Left ventricle myocardium inferior (tissue), 1 donor: ENCODE measurements at places on chromosomes 7 and 10. TPM values are rescaled to one million over a fixed set of nuclear protein-coding genes. Genes with fewer than 3 reads are reported as not detected.

DNA sequence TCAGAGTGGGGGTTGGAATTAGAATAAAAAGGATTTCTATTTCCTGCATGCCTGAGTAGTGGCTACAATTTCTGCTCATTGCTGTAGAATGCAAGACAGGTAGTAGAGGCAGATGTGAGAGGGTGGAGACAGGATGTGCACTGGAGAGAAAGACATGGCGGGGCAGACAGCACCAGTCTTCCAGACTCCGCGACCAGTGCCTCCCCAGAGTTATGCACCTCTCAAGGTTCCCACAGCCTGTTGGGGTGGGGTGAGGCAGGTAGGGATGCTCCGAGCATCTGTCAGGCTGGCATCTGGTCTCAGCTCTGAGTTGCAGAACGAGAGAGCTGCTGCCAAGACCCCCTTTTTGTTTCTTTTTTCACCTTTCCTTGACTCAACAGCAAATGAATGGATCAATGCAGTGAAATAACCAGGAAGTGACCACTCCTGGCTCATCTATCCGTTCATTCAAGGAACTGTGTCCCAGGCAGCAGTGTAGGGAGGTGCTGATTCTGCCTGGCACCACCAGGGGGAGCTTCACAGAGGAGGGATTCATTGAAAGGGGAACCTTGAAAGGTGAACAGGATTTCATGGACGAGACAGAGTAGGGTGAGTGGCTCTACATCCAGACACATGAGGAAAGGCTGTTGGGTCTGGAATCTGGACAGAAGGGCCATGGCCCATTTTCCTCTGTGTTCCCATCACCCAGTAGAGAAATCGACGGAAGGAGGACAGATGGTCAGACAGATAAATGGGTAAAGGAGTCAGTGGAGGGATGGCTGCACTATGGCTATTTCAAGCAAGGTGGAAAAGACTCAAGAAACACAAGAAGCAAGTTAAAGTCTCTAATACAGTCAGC is 17.2 kb upstream of the SLC18A3 start:
- no peak for DNase-seq

The COL17A1 gene
- not detected for total RNA-seq

The PNLIP gene
- not detected for total RNA-seq

The CFAP70 gene
- total RNA-seq: 2.0 TPM

- no peak for DNase-seq
These were observed 268.8 kb upstream of the MAGI2 start for GRCh38 chr7:79722217-79722616.

DNA sequence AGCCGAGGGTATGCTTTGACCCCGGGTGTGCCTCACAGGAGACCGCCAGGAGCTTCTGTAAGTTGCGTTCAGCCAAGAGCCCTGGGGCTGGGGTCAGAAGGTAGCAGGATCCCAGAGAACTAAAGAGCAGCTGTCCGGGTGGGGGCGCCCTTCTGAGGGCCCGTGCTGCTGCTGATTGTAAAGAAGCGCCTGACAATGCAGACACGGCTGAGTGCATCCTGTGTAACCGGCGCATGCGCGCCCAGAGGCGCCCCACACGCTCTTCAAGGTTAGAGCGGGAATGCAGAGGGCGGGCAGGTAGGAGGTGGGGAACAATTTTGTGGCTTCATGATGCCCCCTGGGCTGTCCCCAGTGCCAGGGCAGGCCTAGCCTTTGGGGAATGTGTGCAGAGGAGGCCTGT is 210.2 kb upstream of the CTBP2 start:
- no peak for DNase-seq

The SAP25 gene
- total RNA-seq: 1.1 TPM
